ENCODE measurements at places on chromosomes 16 and 17.

- no peak for DNase-seq
These were observed 44.0 kb downstream of the CFAP20 start for GRCh38 chr16:58085171-58085570.

GRCh38 chr17:8041979-8042378 lies 3.1 kb downstream of the ALOX15B start:
- DNase-seq = no peak

DNA sequence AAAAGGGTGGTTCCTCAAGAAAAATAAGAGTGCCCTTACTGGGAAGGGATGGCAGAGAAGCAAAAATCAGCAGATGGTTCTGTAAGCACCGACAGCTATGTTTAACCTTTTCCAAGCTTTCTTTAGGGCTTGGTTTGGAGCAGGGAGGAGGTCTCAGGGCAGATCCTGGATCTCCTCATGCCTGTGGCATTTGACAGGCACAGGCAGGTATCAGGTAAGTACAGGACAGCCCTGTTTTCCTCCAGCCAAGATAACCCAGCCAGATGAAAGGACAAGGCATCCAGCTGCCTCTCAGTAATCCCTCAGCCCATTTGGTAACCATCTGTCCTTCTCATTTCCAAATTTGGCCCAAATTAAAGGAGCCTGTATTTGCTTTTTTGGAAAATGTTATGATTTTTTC lies 141.5 kb downstream of the TOX3 start:
- no peak for DNase-seq

DNA sequence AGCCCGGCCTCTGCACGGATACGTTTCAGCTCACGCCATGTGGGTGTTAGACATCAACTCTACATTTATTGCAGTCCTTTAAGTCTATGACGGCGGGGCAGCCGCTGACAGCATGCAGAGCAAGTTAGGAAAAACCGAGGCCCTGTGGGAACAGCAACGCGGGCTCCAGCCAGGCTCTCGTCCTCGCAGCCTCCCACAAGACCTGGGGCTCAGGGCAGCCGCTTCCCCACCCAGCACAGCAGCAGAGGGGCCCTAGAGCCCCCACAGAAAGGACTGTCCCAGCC lies 3.7 kb upstream of the MRPS34 start:
- no peak for DNase-seq

DNA sequence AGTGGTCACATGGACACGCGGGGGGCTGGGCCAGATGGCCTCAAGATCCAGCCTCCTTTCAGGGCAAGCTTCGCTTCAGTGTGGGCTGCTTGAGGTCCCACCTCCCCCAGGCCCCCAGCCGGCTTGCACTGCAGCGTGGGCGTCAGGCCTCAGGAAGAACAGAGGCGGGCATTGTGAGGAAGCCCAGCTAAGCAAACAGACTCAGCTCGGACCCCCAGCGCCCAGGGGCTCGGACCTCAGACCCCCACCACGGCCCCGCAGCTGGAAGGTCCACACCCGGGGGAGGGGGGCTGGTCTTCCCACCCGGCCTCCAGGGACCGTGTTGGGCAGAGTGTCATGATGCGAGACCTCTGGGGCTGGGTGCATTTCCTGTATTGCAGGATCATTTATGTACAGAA lies 24.7 kb upstream of the ZNF469 start:
- DNase-seq = no peak

- DNase-seq = no peak
These were observed 883 bp downstream of the USH1G start for GRCh38 chr17:74922172-74922571.

- no peak for DNase-seq
These were observed 134.2 kb downstream of the MGAT5B start for GRCh38 chr17:77002103-77003045.

- DNase-seq = no peak
These were observed 92.0 kb upstream of the CCL2 start for GRCh38 chr17:34163123-34163522.

GRCh38 chr17:903691-904481 lies 75.7 kb downstream of the NXN start:
- DNase-seq = no peak

DNA sequence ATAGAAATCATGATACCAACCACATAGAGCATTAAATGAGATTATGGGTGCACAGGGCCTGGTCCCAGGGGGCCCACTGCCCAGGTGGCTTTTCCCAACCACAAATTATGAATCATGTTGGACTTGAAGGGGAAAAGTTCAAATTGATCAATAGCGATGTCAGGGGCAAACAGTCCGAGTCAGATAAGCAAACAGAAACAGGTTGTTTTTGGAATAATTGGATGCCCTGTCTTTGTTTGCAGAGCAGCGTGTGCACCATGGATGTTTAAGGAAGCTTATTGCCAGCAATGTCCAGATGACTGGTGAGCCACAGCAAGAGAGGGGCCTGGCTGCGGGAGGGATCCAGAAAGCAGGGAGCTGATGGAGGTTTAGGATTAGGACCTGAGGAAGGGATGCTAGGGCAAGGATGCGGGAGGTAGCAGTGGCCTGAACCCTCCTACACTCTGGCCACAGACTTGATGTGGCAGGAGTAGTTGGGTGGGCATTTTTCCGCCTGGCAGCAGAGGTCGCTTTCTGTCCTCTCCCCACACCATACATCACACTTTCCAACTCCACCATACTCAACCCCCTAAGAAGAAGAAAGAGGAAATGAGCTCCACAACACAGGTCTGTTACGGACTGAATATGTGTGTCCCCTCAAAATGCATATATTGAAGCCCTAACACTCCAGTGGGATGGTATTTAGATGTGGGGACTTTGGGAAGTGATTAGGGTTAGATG lies 266.4 kb upstream of the RPL38 start:
- DNase-seq = no peak

DNA sequence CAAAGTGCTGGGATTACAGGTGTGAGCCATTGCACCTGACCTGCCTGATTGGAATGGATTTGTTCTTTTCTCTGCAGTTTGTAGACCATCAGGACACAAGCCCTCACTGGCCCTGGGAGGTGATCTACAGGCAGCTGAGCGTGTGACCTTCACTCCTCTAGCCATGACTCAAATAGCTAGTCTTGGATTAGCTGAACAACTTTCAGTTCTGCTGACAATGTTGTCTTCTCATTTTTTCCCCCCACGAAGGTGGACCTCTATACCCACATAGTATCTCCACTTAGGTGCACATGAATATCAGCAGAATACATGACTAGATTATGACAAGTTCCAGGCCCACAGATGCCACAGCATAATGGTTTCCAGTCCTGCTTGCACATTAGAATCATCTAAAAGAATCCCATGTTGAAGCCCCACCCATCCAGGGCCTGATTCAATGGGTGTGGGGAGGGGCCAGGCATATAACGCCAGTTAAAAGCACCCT lies 36.8 kb downstream of the HS3ST3B1 start:
- DNase-seq = no peak

GRCh38 chr17:49610883-49611584 lies 35.4 kb downstream of the NXPH3 start:
- no peak for DNase-seq

DNA sequence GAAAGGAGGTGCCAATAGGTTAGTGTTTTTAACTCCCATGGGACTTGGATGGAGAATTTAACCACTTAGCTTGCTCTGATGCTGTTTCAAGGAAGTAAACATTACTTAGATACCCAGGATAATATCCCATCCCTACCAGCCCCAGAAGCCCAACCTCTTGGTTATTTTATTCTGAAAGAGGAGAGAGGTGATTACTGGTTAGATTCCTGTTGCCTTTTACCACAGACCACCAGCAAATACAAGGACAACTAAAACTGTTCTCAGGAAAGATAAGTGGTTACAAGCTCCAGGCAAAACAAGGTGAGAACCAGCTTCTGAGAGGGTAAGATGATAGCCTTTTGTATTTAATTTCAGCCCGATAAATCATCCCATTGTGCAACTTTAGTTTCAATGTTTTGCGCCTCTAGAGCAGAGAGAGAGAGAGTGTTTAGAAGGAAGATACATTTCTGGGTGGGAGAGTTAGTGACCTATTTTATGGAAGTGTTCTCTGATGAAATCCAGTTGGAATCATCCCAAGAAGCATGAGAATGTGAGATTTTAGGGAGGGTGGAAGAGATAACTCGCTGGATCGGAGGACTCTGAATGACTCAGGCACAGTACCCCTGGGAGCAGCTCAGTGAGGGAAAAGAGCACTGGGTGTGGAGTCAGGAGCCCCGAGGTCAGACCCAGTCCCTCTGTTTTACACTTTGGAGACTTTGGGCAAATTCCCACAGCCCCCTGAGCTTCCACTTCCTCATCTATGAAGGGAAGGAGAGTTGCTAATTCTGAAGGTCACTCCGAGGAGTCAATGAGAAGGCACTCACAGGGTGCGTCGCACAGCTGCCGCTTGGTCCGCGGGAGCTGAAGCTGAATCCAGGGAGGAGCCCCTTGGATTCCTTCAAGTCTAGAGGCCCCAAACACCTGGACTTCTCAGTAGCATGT lies 12.1 kb downstream of the GLP2R start:
- no peak for DNase-seq

DNA sequence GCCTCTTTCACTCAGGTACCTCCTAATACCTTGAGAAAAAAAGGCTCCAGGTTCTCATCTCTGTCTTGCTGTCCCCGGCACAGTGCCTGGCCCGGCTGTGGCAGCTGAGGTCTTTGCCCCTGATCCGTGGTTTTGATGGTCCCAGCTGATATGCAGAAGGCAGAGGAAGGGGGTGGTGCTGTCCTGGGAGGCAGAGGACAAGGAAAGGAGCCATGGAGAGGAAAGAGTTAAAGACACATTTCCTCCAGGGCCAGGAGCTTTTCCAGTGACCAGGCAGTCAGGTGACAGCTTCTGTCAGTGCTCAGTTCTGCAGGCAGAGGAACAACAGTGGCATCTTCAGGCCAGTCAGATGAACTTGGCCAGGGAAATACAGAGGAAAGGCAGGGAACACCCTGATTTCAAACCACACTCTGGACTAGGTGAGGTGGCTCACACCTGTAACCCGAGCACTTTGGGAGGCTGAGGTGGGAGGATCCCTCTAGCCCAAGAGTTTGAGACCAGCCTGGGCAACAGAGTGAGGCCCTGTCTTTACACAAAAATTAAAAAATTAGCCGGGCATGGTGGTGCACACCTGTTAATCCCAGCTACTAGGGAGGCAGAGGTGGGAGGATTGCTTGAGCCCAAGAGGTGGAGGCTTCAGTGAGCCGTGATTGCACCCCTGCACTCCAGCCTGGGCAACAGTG lies 3.3 kb upstream of the COG1 start:
- no peak for DNase-seq

DNA sequence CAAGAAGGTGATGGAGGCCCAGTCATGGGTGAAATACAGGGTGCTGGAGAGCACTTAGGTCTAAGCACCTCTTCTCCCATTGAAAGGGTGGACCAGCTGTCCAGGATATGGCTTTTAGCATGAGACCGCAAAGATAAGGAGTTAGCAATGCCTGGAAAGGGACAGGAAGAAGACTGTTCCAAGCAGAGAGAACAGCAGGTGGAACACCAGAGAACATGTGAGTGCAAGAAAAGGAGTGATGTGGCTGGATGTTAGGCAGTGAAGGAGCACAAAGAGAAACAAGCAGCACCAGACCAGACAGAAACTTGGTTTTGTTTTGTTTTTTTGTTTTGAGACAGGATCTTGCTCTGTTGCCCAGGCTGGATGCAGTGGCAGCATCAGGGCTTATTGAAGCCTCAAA lies 45.4 kb upstream of the CCL1 start:
- DNase-seq = no peak

DNA sequence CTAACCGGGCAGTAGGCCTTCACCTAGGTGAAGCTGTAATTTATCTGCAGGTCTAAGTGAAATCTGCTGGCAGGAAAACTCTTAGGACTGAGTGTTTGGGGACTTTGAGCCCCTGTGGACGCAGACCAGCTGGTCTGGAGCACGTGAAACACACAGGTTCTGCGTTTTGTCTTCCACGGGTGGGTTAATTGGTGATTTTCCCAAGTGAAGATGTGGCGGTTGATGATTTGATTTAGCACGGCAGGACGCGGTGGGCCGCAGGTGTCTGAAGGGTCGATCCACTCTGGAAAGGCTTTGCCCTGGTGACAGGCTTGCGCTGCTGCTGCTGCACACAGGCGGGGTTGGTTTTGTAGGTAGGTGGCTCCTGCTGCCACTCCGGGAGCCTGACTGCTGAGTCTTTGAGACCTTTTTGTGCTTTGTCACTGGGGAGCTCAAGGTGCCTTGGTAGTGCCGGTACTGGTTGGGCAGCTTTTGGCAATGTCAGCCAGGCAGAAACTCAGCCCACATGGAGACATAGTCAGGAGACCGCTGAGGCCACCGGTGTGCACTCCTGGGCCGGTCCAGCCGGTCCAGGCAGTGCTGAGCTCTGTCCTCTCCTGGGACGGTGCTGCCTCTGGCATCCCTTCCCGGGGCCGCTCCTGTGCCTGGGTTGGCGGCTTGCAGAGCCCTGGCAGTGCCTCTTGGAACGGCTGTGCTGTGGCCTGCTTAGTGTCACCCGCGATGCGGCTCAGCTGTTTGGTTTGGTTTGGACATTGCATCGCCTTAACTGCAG lies 2.3 kb downstream of the BAIAP2 start:
- no peak for DNase-seq

GRCh38 chr16:53456625-53457024 lies 22.4 kb downstream of the RBL2 start:
- no peak for DNase-seq

GRCh38 chr16:84924331-84925091 lies 86.8 kb downstream of the ZDHHC7 start:
- no peak for DNase-seq

DNA sequence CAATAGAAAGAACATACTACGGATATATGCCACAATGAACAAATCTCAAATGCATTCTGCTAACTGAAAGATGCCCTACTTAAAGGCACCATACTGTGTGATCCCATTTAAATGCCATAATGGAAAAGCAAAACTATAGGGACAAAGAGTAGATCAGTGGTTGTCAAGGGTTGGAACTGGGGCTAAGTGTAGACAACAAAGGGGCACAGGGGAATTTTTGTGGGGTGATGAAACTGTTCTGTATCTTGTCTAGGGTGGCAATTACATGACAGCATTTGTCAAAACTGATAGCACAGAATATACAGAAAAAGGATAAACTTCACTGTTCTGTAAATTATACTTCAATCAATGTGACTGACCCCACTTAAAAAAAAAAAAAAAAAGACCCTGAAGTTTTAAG lies 17.7 kb downstream of the GFOD2 start:
- DNase-seq = no peak

DNA sequence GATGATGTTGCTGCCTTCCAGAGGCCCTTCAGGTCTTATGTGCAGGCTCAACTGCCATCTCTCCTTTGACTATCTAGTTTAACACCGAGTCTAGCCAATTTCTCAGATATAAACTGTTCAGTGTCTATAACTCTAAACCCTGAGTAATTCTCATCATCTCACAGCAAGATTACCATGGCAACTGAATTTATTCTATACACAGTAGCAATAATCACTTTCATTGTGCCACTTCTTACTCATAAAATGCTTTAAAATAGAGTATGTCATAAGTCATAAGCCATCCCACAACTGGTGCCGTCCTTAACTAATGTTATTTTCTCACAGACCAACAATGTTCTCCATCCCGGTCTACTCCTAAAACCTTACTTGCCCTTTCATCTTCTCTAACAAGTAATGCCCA lies 45.0 kb downstream of the SYNRG start:
- no peak for DNase-seq

- no peak for DNase-seq
These were observed 49.6 kb downstream of the GSG1L start for GRCh38 chr16:28013878-28014277.

GRCh38 chr17:41654678-41655607 lies 30.6 kb upstream of the KRT17 start:
- DNase-seq = no peak

- no peak for DNase-seq
These were observed 135.2 kb downstream of the SHISA9 start for GRCh38 chr16:13036600-13036999.
